Activated naive CD4-positive, alpha-beta T cell treated with anti-CD3 and anti-CD28 coated beads, Interleukin-2, amount 10 ng/mL, durations not matched to agents 7 days and 5 days (primary cell): ENCODE measurements at places on chromosomes 12 and 14.

DNA sequence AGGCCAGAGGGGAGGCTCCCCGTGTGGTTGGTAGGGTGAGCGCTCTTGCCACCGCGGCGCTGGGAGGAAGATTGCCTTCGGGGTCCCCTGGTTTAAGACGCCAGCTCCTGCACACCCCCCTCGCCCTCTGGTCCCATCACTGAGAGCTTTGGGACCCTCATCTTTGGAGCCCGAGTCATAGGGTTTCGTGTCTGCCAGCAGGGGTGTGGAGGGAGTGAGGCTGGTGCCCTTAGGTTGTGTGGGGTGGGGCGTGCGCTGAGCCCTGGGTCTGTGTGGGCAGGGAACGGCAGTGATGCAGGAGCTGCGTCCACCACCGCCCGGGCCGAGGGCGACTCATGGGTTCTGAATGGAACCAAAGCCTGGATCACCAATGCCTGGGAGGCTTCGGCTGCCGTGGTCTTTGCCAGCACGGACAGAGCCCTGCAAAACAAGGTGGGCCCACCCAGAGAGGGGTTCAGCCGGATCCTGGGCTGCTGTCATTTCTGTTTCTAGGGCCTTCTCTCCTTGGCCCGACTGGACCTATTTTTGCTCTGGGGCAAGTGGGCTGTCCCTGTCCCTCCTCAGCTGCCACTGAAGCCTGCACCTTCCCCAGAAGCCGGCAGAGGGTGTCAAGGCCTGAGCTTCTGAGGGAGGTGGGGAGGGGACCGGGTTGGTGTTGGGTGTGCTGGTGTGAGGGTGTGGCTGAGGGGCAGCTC lies 12.1 kb downstream of the ACADS start:
- DNase-seq = no peak

GRCh38 chr14:68547305-68548193 lies 245.3 kb downstream of the ZFP36L1 start:
- DNase-seq = no peak

DNA sequence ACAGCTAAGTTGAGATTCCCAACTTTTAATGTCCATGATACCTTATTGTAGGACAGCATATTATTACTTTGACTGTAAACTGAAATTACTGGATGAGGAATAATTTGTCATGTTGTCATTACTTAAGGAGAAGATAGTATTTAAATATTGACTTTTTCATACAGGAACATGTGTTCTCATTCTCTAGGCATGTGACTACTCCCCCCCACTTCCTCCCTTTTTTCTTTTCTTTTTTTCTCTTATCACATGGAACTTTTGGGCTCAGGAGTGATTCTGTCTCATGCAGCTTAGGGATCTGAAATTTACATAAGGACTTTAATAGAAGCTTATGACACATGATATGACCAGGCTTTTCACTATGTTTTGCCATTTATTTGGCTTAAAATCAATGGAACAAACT lies 127.7 kb upstream of the SLCO1C1 start:
- no peak for DNase-seq

DNA sequence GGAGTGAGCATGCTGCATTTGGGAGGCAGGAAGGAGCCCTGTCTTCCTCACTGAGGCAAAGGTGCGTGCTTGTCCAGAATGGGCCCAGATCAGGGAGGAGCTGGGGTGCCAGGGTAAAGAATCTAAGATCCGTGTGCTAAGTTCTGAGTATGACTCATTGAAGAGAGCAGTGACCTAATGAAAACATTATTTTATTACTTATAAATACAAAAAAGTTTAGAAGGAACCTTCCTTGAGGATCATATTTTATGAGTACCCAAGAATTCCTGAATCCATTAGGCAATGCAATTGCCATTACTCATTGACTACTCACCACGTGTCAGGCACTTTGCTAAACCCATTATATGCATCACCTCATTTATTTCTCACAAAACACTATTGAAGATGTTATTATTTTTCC lies 264.7 kb downstream of the EGLN3 start:
- DNase-seq = no peak

- no peak for DNase-seq
Measured at GRCh38 chr12:108777156-108777555, 45.8 kb upstream of the CORO1C start.

DNA sequence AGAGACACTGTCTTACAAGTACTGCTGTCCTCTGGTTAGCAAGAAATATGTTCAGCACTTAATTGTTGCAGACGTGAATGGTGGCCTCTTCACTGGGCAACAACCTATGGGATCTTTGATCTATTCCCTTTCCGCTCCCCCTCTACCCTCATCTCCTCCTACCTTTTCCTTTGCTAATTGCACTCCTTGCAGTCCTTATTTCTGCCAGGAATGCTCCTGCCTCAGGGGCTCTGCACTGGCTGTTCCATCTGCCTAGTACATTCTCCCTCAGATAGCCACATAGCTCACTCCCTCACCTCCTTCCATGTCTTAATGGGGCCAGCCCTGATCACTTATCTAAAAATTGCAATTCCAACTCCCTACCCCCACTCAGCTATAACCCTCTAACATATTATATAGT lies 4.5 kb upstream of the NFYB start:
- no peak for DNase-seq

GRCh38 chr14:77041881-77042545 lies 13.5 kb upstream of the IRF2BPL start:
- DNase-seq = no peak

- DNase-seq = no peak
Measured at GRCh38 chr12:15322164-15323061, at the start of gene PTPRO. PTPRO (plus strand) TSS chr12:15322508.

GRCh38 chr14:91980157-91980556 lies 32.7 kb upstream of the FBLN5 start:
- no peak for DNase-seq

- no peak for DNase-seq
Measured at GRCh38 chr12:13170892-13171490, 25.5 kb upstream of the EMP1 start.

GRCh38 chr12:123957196-123957595 lies 15.4 kb downstream of the CCDC92 start:
- DNase-seq = no peak

DNA sequence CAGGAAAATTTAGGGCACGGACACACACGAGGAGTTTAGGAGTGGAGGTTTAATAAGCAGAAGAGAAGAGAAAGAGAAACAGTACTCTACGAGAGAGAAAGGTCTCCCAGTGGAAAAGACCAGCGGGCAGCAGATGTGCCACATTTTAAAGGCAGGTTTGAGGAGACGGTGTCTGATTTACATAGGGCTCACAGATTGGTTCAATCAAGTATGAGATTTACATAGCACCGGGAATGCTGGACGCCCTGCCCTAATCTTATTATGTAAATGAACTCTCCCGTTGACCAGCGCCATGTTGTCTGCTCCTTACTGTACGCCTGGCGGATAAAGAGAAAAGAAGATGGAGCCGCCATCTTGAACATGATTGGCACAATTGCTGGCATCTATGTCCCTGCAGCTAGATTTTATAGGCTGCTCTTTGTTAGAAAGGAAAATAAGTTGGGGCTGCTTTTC lies 17.9 kb downstream of the NFKBIA start:
- no peak for DNase-seq

- DNase-seq = no peak
Measured at GRCh38 chr14:90576981-90577660, 180.3 kb downstream of the CALM1 start.

GRCh38 chr12:120748242-120748641 lies 22.6 kb downstream of the ACADS start:
- DNase-seq = no peak

DNA sequence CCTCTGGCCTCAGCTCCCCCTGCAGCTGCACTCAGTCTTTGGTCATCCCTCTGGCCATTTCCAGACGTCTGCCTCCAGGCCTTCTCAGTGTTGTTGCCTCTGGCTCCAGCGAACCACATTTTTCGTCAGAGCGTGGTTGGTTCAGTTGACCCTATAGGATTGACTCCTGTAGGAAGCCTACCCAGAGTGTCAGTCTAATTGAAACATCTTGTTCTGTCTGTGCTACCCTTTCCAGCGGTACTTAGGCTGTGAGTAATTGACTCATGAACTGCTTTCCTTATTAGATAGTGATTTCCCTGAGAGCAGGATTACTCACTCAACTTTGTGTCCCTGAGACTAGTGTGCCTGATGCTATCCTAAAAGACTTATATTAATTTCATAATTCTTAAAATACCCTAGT lies 373.2 kb downstream of the ATP23 start:
- no peak for DNase-seq

- no peak for DNase-seq
Measured at GRCh38 chr12:110023059-110023980, 24.1 kb downstream of the ANKRD13A start.

GRCh38 chr12:118463677-118464076 lies 87.3 kb downstream of the SUDS3 start:
- no peak for DNase-seq

GRCh38 chr14:34781242-34781641 lies 66.8 kb upstream of the CFL2 start:
- DNase-seq = no peak

GRCh38 chr14:72513965-72514659 lies 379.8 kb downstream of the DPF3 start:
- DNase-seq = no peak
